ENCODE measurements at places on chromosomes 11 and 22.

DNA sequence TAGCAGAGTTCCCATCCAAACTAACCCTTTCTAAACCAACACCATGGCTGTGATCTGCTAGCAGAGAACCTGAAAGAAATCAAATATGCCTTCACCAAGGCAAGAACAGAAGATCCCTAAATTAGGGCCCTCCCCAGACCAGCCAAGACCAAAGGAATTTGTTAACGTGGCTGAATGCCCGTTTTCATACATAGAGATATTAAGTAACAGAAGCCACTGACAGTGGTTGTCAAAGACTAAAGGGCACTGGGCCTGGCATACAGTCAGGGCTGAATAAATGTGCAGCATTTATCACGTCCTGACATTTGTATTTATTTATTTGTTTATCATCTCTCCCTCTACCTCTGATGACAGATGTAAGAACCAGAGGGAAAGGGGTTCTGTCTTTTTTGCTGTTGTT lies 271.8 kb downstream of the LARGE1 start:
- no peak for DNase-seq

DNA sequence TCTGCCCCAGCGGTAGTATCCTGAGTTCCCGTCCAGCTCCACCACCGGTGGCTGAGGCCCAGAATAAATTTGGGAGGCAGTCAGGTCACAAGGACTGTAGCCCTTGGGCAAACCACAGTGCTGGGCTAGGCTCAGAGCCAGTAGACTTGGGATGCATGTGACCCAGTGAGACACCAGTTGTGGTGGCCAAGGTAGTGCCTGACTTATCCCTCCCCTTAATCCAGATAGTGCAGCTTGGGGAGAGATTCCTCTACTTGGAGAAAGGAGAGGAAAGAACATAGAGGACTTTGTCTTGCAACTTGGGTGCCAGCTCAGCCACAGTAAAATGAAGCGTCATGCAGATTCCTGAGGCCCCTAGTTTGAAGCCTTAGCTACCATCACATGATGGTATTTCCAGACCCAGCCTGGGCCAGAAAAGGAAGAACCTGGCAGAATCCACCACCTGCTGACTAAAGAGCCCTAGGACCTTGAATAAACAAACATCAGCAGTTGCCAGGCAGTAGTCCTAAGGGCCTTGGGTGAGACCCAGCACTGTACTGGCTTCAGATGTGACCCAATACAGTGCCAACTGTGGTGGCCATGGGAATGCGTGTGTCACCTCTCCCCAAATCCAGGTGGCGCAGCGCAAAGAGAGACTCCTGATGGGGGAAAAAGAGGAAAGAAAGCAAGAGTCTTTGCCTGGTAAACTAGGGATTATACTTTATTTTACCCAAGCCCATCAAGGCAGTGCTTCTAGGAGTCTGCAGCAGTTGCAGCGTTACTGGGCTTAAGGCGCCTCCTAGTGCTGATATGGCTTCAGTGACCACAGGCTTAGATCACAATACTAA lies 17.0 kb upstream of the DDX10 start:
- peak; percentile 52 for DNase-seq

- no peak for DNase-seq
Observed at GRCh38 chr11:77040401-77040777, 6.2 kb downstream of the B3GNT6 start.

DNA sequence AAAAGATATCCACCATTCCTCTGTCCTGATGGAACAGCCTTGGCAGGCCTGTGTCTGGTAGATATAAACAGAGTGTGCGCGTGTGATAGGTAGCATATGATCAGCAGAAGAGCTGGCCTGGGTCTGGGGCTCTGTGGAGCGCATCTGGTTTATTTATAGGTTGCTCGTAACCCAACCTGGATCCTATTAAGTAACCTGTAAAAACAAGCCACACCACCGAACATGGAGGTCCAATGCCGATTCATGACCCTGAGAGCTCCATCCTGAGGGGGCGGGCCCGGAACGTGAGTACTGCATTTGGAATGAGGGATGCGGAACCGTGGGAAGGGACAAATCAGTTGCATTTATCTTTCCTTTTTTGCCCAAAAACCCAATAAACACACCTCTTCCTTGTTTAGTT lies 31.9 kb upstream of the APOL5 start:
- no peak for DNase-seq

DNA sequence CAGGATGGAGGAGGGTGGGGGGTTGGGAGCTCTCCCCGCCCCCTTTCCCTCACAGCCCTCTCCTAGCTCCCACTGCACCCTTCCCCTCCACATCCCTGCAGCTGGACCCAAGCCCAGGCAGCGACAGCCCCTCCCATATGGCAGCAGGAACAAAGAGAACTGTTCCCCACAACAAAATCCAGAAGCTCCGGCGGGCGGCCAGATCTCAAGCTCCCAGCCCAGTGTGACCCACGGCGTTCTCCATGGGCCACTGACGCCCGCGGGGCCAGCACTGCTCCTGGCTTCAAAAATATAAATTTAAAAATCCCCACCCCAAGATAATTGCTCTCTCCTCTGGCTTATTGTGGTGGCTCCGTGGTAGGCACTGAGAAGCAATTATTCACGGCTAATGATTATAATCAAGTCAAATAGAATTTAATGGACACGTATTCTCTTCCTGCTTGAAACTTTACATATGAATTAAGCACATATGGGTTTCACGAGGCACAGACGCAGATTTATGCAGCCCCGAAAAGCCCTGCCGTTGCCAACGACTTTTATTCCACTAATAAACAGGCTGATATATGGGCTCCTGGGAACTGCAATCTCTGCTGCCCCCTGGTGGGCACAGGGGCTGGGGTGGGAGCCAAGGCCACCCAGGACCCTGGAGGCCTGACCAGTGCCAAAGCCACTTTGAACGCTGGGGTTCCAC lies 17.5 kb downstream of the MACROD1 start:
- DNase-seq, result peak; percentile 36

GRCh38 chr11:78548911-78549590 lies 25.6 kb downstream of the NARS2 start:
- no peak for DNase-seq

GRCh38 chr11:102927624-102927990 lies 27.9 kb downstream of the MMP13 start:
- DNase-seq, result no peak

DNA sequence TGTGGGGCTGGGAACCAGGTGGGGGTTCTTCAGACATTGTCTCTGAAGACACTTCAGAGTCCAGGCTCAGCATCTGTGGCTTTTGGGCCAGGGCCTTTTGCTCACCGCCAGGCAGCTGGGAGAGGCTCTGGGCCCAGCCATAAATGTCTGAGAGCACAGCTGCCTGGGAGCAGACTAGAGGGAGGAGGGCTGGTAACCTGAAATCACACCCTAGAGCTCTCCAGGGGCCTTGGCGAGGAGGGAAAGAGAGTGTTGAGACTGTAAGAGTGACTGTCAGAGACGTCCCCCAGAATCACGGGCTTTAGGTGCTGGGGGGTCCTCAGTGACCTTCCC lies 4.1 kb downstream of the TRABD start:
- DNase-seq, result no peak

DNA sequence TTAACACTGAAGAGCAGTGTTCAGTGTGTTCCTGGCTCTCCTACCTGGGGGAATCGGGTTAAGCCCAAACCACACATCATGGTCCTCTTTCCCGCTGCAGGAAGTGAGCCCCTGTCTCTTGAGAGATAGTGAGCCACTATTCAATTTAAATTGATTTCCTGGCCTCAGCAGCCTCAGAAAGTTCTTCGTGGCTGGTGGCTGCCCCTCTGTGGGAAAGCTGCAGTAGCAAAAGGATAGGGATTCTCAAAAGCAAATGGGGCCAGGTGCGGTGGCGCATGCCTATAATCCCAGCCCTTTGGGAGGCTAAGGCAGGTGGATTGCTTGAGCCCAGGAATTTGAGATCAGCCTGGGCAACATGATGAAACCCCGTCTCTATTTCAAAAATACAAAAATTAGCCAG lies 49.1 kb upstream of the CD5 start:
- DNase-seq, result no peak

DNA sequence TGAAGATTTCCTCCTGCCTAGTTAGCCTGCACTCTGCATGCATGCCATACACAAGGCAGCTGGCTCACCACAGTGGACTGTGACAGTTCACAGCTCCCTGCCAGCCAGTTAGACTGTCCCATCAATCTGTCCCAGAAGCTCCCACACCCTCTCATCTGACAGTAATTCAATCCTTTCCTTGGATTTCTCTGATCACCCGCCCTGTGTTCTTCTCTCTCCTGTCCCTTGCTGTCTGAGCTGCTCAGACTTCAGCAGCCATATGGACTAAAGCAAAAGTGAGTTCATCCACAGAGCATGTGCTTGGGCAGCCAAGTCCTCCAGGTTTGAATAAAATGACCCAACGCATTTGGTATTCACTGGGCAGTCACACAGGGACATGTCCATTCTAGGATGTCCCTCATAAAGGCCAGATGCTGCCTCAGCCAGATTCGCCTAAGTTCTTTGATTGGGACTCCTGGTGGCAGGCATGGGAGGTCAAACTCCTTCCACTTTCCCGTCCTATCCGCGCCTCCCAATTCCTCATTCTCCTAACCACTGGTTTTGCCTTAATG lies 54.5 kb upstream of the ZBTB44 start:
- no peak for DNase-seq
